ENCODE measurements at places on chromosomes 4 and X.

GRCh38 chr4:147836807-147837206 is 104.9 kb downstream of the ARHGAP10 start:
- DNase-seq, result no peak

DNA sequence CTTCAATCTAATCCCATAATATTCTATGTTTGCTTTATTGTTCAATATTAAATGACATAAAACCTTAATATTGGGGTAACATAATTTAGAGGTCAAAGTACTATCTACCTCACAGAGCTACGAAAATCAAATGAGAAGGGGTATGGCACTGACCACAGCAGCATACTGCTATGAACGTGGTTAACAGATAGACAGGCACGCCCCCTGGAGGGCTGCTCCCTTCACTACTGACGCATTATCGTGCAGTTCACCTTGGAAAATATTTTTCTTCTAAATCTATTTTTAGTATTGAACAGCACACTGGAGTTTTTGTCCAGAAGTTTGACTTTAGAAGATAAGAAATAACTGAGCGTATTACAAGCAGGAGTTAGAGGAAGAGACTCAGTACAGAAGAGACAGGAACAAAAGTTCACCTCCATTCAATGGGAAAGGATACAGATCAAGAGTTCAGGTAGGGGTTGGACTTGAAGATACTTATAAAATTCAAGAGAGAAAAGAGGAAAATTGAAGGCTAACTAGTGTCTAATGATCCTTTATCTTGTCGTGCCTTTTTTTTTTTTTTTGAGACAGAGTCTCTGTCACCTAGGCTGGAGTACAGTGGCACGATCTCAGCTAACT is 22.7 kb downstream of the MAP9 start:
- DNase-seq, result peak; percentile 34

DNA sequence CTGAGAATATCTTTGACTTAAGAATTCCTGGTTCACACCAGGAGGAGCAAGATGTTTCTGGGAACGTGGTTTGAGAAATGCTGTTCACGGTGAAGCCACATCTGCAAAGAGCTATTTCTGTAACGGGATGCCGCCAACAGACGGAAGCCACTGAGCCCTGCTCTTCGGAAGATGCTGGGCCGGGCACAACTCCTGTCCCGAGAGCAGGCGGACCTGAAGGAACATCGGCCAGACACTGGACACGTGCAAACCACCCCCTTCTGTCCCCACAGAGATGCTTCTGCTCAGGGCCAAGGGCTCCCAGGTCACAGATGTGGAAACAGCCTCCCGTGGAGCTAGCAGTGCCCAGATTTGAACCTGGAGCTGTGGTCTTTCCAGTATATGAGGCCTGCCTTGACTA is 24.3 kb downstream of the HMX1 start:
- no peak for DNase-seq

DNA sequence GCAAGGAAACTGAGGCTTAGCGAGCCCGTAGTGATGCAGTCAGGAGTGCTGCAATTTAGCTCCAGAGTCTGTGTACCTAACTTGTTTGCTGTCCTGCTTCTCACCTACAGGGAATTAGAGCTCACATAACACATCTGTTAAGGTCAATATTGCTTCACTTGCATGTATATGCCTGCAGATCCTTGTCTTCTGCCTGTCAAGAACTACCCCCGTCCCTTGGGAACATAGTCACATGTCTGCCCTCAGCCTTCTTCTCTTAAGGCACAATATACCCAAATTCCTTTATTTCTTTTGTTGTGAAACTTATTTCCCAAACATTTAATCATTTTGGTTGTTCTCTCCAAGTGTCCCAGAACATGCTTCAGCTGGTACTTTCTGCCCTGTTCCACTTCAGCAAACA is 103.3 kb upstream of the LEF1 start:
- DNase-seq, result no peak

DNA sequence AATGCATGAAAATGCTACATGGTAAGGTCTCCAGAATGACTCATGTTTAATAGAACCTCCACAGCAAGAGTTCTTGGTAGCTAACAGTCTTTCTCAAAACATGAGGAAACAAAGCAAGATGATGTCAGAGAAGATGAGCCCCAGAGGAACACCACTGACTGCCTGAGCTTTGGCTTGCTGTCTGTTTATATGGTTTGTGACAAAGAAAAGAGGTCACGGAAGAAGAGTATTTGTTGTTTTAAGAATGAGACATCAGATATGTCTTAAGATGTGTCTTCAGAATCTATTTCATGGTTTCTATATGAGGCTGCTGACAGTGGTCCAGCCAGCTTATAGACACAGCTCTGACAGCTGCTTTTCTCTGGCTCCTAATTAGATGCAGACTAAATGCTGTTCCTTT is 18.8 kb upstream of the AREG start:
- no peak for DNase-seq

GRCh38 chrX:18377796-18378195 is 23.3 kb upstream of the SCML2 start:
- no peak for DNase-seq

GRCh38 chr4:185396724-185397385 is at the start of gene ANKRD37:
ANKRD37 (plus strand) TSS chr4:185396841; CDS start chr4:185396924, 83 bp downstream.
- DNase-seq, result no peak
